ENCODE measurements at places on chromosomes 13 and 19.

DNA sequence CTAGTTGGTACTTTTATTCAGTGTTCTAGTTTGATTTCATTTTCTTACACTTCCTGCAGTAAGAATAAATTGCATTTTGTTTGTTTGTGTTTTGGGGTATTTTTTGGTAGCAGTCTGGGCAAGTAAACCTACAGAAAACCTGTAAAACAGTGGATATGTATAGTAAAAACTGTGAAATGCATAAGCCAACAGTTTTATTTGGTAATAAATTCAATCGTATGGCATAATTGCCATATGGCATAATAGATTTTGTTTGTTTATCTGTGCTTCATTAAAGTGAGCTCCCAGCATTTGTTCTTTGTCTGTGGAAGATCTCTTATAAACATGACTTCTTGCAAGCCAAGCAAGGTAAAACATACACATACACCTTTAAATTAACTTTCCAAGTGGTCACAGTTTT lies 111.9 kb downstream of the PCDH9 start:
- DNase-seq, result no peak

DNA sequence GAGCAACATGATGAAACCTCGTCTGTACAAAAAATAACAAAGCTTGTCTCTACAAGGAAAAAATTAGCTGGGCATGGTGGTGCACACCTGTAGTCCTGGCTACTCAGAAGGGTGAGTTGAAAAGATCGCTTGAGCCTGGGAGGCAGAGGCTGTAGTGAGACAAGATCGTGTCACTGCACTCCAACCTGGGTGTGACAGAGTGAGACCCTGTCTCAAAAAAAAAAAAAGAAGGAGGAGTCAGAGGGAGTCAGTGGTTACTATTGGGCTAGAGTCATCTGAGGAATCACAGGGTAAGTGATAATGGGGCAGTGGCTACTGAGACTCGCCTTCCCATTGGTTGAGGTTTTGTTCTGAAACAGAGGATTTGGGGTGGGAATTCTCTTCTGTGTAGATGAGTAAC lies 1.9 kb upstream of the GPI start:
- DNase-seq, result no peak

GRCh38 chr19:37654118-37654517 lies 1.1 kb downstream of the ZFP30 start:
- no peak for DNase-seq

- peak; percentile 66 for DNase-seq
These were observed 2.9 kb downstream of the LDLR start for GRCh38 chr19:11092181-11092538.

DNA sequence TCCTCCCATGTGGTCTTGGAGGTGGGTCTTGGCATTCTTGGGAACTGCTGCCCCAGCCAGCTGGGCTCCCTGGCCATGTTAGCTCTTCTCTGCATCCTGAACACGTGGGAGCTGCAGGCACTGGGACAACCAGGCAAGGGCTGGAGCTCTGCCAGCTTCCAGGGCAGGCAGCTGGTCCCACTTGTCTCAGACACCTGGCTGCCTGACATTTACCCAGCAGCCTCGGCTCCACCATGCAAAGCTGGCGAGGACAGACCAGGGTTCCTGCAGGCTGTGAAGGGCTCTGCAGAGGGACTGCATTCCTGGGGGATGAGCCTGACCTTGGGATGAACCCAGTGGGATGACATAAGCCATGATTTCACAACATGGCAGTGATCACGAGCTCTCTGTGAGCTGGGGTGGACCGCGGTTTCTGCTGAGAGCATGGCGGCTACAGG lies 99.0 kb upstream of the TSHZ3 start:
- no peak for DNase-seq

DNA sequence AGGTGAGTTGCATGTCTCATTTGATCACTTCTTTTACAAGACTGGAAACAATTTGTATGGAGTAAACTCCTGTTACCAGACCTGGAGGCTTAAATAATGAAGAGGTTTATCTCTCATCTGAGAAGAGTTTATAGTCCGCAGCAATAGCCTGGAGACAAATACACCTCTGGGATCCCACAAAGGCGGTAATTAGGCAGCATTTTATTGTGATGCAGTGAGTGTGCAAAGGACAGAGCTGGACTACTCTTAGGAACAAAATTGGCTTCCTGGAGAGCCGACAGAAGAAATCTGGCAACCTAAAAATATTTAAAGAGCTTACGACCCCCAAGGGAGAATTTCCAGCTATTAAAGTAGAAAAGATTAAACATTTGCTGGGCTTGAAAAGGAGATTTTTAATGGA lies 11.8 kb upstream of the KATNAL1 start:
- no peak for DNase-seq

DNA sequence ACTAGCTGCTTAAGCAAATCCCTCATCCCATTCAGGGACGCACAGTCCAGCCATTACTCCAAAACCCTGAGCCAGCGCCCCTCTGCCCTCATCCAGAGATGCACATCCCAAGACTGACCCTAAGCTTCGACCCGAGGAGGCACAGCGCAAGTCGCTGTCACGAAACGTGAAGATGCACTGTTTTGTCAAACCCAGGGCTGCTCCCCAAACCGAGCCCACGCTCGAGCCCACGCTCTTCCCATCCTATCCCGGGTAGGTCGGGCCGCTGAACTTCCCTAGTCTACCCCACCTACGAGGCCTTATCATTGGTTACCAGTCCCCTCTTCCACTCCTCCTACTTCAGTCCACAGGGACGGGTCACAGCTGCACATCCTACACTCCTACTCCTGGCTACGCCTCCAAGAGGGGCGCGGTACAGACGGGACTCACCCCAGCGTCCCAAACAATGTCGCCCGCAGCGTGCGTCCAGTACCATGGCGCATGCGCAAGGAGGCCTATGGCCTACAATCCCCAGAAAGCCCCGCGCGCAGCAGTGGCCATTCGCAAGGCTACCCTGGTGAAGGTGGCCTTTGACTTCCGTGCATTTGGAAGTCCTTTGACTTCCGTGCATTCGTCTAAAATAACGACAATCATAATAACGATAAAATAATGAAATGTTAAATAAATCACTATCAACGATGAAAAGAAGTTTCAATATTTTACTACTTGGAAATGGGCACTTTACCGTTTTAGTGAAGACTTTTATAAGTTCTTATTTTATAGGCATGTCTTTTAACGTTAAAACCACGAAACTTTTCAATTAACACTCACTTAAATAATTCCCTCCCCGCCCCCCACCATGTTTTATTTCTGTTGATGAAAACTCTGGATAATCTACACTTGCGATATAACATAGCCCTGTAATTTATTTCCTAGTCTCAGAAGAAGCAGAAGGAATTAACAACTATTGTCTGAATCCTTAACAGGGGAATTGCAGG lies at the start of gene ZNF285:
ZNF285 (minus strand) TSS at position 470 of the 977 bp plus-strand sequence. CDS start 4,395 bp downstream, outside the sequence.
- peak; percentile 98 for DNase-seq

DNA sequence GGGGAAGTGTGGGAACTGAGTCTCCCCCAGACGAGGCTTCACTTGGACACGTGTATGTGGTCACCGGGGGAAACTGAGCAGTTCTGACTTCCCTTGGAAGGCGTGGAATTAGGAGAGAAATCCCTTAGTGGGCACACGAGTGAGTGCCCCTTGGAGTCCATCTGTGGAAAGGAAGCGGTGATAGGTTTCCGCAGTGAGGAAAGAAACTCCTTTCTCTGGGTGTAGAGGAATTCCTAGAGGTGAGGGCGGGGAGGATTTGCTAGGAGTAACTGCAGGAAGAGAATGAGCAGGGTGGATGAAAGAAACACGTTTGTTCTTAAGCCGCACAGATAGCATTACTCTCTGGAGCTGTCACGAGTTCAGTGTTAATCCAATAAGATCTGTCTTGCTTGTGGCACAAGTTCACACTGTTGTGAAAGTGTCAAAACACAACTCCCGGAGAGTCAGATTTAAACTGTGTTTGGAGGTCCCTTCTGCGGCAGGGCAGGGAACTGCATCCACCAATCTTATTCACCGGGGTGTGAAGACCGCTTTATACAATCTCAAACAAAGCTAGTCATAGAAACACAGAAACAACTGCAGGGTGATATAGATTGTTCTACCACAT lies 1.2 kb downstream of the KL start:
- no peak for DNase-seq

DNA sequence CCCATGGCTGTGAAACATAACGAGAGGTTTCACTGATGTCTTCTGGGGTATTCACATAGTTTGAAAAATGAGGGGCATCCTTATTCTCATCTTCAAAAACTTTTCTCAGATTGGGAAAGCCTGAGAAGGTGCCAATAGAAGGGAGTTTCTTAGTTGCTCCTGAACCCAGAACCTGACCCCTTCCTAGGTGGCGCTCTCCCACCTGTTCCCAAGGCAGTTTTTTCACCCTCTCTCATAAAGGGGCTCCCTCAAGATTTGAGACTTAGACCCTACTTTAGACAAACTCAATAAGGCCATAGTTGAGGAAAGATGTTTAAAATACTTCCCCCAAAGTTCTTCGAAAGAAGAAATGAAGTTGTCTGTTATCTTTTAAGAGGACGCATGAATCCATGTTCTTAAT lies 142.2 kb downstream of the FGF9 start:
- no peak for DNase-seq

GRCh38 chr19:14472202-14472938 lies 2.8 kb downstream of the PTGER1 start:
- DNase-seq, result peak; percentile 32

DNA sequence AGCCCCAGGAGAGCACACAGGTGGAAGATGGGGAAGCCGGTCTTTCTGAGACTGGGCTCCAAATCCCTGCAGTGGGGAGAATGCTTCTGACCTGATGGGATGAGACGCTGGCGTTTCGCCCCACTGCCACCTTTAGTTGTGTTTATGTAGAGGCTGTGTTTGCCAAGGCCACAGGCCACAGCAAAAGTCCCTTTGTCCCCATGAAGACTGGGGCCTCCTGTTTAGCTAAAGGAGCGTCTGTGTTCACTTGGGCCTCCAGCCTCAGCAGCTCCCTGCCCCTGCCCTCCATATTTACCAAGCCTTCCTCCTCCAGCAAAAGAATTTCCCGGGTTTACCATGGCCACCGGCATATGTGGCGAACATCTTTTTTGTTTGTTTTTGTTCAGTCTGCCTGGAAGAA lies 10.4 kb upstream of the KLK14 start:
- no peak for DNase-seq

- no peak for DNase-seq
These were observed 340.9 kb upstream of the SGCG start for GRCh38 chr13:22839603-22840530.

- no peak for DNase-seq
These were observed 70.0 kb downstream of the GPC6 start for GRCh38 chr13:93296584-93296983.

DNA sequence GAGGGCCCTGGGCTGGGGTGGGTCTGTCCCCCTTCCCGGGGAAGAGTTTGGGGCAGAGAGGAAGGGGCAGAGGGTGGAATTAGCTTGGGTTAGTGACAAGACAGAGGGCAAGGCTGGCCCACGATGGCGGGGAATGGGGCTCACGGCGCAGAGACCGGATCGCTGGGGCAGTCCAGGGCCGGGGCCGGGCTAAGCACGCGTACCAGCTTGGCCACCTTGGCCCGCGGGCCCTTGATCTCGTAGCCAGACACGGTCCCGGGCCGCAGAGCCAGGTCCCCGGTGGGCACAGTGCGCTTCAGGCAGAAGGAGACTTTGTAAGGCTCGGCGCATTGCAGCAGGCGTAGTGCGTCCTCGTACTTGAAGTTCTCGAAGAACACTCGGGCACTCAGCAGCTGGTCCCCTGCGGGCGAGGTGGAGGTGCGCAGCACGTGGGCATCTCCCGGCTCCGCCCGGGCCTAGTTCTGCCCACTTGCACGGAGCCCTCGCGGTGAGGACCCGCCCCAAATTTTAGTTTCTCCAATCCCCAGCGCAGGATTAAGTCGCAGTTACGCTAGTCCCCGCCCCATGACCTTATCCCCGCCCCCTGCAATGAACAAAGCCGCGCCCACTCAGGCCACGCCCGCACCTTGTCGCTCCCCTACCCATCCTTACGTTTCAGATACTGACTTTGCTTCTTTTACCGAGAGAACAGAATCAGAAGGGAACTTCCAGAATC lies 8.6 kb upstream of the HIPK4 start:
- DNase-seq, result no peak

- DNase-seq, result no peak
These were observed 61.1 kb downstream of the GPC5 start for GRCh38 chr13:91459485-91459884.

DNA sequence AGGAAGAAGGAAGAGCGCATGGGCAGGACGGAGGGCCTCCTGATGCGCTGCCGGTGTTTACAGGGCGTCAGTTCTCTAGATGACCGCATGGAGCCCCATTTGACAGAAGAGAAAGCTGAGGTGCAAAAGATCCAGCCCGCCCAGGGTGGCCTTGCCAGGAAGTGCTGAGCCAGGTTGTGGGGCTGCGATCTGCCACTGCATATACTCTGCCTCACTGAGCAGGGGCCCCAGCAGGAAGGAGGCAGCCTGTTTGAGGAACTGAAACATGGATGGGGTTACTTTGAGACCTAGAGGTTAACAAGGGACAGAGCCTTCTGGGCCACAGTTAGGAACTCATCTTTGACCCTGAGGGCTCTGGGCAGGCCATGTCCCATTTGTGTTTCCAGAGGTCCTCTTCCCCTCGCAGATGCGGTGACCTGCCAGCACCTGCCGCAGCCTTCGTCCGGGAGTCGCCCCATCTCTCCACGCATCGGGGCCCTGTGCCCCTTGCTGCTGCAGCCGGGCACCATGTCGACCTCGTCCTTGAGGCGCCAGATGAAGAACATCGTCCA lies 3.2 kb downstream of the EPN1 start:
- no peak for DNase-seq

- DNase-seq, result no peak
These were observed 630 bp downstream of the PNPLA6 start for GRCh38 chr19:7535998-7536695.

GRCh38 chr13:48264058-48264457 lies 31.1 kb downstream of the ITM2B start:
- no peak for DNase-seq

GRCh38 chr13:66895780-66896179 lies 334.4 kb downstream of the PCDH9 start:
- no peak for DNase-seq

DNA sequence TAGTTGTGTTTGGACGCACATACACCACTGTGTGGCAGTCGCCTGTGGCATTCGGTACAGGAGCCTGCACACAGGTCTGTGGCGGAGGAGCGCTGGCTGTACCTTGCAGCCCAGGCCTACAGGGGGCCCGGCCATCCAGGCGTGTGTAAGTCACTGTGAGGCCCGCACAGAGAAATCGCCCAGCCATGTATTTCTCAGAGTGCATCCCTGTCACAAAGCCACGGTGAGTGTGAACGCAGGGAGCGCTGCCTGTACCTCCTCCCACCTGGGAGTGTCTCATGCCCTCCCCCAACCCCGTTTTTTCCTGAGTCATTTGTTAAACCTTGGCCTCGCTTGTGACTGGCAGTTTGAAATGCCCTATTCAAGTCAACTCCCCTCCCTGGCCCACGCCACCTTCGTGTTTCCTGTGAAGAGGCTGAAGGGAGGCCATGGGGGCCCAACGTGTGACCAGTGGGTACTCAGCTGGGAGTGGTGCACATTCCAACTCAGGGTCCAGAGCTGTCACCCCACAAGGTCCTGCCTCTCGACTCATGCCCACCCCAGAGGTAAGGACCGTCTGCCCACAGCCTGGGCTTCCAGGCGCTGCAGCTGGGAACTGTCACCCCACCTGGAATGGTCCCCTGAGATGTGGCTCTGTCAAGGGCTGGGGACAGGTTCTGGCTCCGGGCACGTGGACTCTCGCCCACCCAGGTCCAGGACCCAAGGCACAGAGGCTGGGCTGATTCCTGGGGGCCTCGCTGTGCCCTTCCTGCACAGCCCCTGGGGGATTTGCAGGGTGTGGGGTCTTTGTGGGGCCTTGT lies 11.6 kb upstream of the RASA3 start:
- DNase-seq, result no peak

GRCh38 chr13:106337096-106337850 lies 198.2 kb downstream of the EFNB2 start:
- DNase-seq, result no peak

GRCh38 chr19:30513082-30513411 lies 140.9 kb downstream of the ZNF536 start:
- DNase-seq, result no peak

GRCh38 chr13:102369302-102369701 lies 32.5 kb downstream of the FGF14 start:
- DNase-seq, result no peak
